Activated CD8-positive, alpha-beta memory T cell treated with anti-CD3 and anti-CD28 coated beads, Interleukin-2, amount 10 ng/mL, durations not matched to agents 7 days and 5 days (primary cell): ENCODE measurements at places on chromosomes 16 and 17. TPM values are rescaled to one million over a fixed set of nuclear protein-coding genes. Genes with fewer than 3 reads are reported as not detected.

The KRTAP2-2 gene
- total RNA-seq = not detected

- no peaks in the 10 kb centered on the region for H3K27me3 ChIP-seq
- peaks cover 10% of the 10 kb centered on the region for H3K36me3 ChIP-seq
- DNase-seq = no peak
- peaks cover 22% of the 10 kb centered on the region for H3K4me1 ChIP-seq
- H3K27ac ChIP-seq = no peak overlapping the region
These were observed 20.8 kb downstream of the GOSR2 start for GRCh38 chr17:46943501-46944393.

DNA sequence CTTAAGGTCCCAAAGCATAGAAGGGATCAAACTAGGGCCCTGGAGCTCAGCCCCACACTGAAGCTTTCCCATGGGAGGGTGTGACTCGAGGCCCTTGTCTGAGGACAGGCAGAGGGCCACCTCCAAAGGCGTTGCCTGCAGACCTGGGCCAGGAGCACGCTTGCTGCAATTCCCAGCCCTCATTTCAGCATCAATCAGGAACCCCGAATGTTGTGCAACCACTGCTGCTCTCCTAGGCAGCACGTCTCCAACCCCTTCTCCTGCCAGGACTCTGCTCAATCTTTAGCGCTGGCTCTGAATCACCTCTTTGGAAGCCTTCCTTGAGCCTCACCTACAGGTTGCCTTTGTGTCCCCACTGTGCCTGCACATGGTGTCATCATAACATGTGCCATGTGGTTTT, 14.0 kb upstream of the ATP2C2 start:
- H3K4me1 ChIP-seq = peaks cover 11% of the 10 kb centered on the region
- DNase-seq = no peak
- no peaks in the 10 kb centered on the region for H3K36me3 ChIP-seq
- H3K4me3 ChIP-seq = no peak overlapping the region

The SPHK1 gene
- 5.4 TPM for total RNA-seq

DNA sequence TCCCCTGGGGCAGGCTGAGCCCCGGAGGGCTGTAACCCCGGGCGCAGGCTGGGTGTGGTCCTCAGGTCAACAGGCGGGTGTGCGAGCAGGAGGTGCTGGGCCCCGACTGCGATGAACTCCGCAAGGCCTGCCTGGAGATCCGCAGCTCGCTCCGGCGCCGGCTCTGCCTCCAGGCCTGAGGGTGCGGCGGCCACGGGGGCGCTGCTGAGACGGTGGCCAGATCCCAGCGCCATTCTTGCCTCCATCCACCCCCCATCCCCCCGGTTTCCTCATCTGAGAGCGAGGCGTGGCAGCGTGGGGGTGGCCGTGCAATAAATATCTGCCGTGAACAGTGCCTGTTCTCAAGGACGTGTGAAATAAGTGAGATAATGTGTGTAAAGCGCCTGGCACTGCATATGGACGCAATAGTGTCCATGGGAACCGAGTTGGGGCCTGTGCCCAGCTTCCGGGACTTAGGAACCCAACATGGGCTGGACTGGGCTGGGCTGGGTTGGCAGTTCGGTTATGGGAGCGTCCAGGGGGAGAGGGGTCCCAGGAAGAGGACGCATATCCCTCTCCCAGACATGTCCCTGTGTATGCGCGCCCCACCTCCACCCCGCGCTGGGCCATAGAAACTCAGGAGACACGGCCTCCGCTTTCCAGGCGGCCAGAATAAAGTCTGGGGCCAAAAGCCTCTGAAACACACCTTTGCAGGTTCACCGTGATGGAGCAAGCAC, 15.0 kb downstream of the ZNF213 start:
- peaks cover 2% of the 10 kb centered on the region for H3K36me3 ChIP-seq
- H3K27me3 ChIP-seq = peaks cover 18% of the 10 kb centered on the region
- H3K4me1 ChIP-seq = peaks cover 28% of the 10 kb centered on the region
- H3K27ac ChIP-seq = peak overlapping the region; percentile 90
- peak overlapping the region; percentile 82 for H3K4me3 ChIP-seq

DNA sequence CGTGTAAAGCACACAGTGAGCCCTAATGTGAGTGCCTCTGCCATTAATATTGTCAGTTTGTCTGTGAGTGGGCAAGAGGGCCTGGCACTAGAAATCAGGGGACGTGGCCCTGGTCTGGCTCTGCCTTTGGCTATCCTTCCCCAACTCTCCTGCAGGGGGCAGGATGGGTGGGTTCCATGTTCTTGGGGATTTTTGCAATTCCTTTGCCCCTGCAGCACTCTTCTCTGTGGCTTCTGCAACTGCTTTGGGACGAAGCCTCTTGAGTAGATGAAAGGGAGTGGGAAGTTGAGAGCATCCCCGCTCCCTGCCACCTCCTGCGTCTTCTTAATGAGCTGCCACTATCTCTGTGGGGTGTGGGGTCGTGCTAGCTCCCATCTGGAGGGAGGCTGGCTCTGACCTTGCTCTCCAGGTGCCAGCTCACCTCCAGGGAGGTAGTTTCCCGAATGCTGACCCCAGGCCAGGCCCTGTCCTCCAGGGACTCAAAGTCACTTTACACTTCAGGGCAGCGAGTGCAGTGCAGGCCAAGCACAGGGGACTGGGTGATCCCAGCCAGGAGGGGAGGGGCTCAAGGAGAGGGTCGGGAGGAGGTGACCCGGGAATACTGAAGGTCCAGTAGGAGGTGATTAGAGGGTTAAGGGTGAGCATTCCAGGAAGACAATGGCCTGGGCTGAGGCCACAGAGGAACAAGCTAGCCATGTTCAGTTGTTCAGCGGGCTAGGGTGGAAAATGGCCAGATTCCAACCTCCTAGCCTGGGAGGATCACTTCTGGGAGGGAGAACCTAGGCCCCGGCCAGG, 121.0 kb upstream of the NLRP1 start:
- DNase-seq = peak; percentile 37
- H3K4me3 ChIP-seq = no peak overlapping the region
- no peak overlapping the region for H3K27ac ChIP-seq
- no peaks in the 10 kb centered on the region for H3K36me3 ChIP-seq

- H3K27ac ChIP-seq = no peak overlapping the region
- H3K4me3 ChIP-seq = no peak overlapping the region
- no peaks in the 10 kb centered on the region for H3K4me1 ChIP-seq
- DNase-seq = no peak
These were observed 52.6 kb downstream of the MAP2K6 start for GRCh38 chr17:69466905-69467667.

The PDPR gene
- total RNA-seq = 20.3 TPM

- no peak for DNase-seq
- no peak overlapping the region for H3K4me3 ChIP-seq
- H3K4me1 ChIP-seq = no peaks in the 10 kb centered on the region
These were observed 193.3 kb downstream of the IRX3 start for GRCh38 chr16:54093281-54093680.

The TUBD1 gene
- total RNA-seq = 14.3 TPM

DNA sequence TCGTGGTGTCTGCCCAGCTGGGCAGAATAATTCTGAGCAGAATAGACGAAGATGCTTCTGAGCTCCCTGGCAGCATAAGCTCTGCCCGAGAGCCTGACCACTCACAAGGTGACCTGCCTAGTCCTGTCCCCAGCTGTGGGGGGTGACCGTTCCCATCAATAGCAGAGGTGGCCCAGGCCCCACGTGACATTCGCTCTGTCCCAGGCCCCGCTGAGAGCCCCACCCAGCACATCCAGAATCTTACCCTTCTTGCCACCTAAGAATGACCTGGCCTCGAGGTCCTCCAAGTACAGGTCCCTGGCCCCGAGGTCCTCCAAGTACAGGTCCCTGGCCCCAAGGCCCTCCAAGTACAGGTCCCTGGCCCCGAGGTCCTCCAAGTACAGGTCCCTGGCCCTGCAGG, 695 bp upstream of the TMEM204 start:
- H3K4me3 ChIP-seq = no peak overlapping the region
- H3K36me3 ChIP-seq = peaks cover 22% of the 10 kb centered on the region
- DNase-seq = no peak
- H3K4me1 ChIP-seq = peaks cover 31% of the 10 kb centered on the region
- peak overlapping the region; percentile 73 for H3K27ac ChIP-seq

DNA sequence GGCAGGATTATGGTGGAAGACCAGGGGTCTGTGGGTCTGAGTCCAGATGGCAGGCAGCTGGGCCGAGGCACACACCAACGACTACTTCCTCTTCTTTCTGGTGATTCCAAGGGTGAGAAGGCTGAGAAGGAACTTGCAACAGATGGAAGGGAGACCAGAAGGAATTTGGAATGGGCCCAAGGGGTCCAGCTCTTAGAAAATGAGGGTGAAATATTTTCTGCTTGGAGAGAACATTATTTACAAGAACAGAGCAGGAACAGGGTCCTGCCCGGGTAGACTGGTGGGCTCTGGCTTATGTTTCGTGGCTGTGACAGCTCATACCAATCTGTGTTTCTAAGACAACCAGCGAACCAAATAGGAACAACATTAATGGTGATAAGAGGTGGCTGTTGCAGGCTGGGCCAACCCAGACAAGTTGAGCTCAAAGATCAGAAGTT, 36.6 kb downstream of the CCDC42 start:
- no peak overlapping the region for H3K4me3 ChIP-seq
- peaks cover 31% of the 10 kb centered on the region for H3K27me3 ChIP-seq
- H3K4me1 ChIP-seq = no peaks in the 10 kb centered on the region
- no peaks in the 10 kb centered on the region for H3K36me3 ChIP-seq
- DNase-seq = no peak

DNA sequence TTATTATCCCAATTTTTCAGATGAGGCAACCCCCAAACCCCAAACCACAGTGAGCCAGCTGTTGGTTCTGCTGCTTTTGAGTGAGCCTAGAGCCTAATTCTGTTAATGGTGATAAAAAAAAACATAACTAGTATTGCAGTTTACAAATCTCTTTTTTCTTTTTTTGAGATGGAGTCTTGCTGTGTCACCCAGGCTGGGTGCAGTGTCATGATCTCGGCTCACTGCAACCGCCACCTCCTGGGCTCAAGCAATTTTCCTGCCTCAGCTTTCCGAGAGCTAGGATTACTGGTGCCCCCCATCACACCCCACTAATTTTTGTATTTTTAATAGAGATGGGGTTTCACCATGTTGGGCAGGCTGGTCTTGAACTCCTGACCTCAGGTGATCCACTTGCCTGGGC, 3.1 kb downstream of the WNT9B start:
- H3K27ac ChIP-seq = no peak overlapping the region
- no peak for DNase-seq
- H3K4me1 ChIP-seq = peaks cover 2% of the 10 kb centered on the region
- H3K4me3 ChIP-seq = no peak overlapping the region
- H3K27me3 ChIP-seq = peaks cover 65% of the 10 kb centered on the region
